ENCODE measurements at places on chromosomes 1 and 21.

DNA sequence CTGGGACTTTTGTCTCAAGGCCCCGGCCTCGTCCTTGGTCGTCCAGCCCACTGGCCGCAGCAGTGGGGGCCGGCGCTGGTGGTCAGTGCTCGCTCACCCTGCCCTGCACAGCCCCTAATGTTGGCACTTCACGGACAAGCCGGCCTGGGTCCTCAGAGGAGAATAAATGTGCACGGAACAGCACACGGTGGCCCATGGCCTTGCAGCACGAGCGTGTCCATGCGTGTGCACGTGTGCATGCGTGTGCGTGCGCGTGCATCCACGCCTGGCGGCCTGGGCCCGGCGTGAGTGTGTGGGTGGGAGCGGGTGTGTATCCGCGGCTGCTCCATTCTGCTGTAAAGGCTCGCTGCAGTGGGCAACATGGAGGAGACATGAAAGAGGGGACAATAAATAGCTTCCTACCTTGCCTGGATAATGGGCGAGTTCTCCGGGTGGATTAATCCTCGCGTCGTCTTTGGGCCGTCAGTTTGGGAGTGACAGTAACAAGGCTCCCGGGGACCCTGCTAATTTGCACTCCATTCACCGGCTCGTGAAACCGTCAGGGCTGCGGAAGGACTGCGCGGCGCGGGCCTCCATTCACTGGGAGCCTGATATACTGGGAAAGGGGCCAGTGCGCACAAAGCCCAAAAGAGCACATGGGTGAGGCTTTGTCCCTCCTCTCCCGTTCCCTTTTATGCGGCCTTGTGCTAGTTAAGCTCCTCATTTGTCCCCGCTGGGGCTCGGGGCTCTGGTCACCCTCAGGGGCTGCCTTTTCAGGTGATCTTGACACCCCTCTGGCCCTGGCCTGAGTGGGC, 142.8 kb downstream of the PRDM16 start:
- DNase-seq: no peak

- no peak for DNase-seq
These were observed 57.0 kb downstream of the SASS6 start for GRCh38 chr1:100075773-100076172.

- peak; percentile 78 for DNase-seq
These were observed 495 bp downstream of the PI4KB start for GRCh38 chr1:151326619-151327222.

GRCh38 chr1:151458802-151459330, 428 bp downstream of the POGZ start:
- peak; percentile 69 for DNase-seq

- no peak for DNase-seq
These were observed 155.7 kb downstream of the PTPRC start for GRCh38 chr1:198794498-198794897.

GRCh38 chr1:227773558-227773957, 38.3 kb downstream of the SNAP47 start:
- DNase-seq: no peak

DNA sequence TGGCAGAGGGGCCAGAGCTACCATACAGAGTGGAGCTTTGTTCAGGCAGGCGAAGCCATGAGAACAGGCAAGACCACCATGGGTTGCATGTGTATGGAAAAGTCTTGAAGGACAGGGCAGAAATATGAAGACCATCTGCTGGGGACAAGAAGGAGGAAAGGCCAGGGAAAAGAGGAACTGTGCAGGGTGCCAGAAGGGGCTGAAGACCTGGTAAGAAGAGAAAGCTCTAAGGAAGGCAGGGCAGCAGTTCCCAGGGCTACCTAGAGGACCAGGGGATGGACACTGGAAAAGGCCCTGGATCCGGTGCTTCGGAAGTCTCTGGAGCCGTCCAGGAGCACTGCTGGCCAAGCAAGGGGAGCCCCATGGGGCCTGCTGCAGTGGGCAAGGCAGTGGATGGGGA, 43.4 kb downstream of the PKP1 start:
- no peak for DNase-seq

GRCh38 chr1:73100216-73100615, 817.9 kb upstream of the NEGR1 start:
- DNase-seq: no peak
